Fibroblast of skin of right quadriceps (primary cell): ENCODE measurements at places on chromosomes 1 and 21.

DNA sequence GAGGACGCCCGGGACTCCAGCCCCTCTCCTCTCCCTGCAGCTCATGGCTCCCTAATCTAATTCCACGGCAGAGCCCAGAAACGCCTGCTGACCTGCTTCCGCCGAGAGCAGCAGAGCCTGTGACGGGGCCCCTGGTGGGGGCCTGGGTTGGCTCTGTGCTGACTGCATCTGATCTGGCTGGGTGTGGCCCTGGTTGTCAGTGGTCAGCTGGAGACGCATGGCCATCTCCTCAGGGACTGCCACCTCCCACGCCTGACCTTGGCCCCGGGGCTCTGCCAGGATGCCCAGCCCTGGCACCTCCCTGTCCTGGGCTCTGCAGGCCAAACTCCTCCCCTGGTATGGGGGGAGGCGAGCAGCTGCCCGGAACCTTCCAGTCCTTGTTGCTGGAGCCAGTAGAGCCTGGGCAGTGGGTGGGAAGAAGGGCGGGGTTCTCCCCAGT is 1.1 kb upstream of the PLCH2 start:
- no peak for DNase-seq

GRCh38 chr21:39885119-39885848 is 18.0 kb downstream of the PCP4 start:
- no peak for DNase-seq

- no peak for DNase-seq
Observed at GRCh38 chr21:42461881-42462877, 33.8 kb downstream of the RSPH1 start.

- peak; percentile 2 for DNase-seq
Observed at GRCh38 chr1:176783309-176783708, 320.3 kb downstream of the PAPPA2 start.

DNA sequence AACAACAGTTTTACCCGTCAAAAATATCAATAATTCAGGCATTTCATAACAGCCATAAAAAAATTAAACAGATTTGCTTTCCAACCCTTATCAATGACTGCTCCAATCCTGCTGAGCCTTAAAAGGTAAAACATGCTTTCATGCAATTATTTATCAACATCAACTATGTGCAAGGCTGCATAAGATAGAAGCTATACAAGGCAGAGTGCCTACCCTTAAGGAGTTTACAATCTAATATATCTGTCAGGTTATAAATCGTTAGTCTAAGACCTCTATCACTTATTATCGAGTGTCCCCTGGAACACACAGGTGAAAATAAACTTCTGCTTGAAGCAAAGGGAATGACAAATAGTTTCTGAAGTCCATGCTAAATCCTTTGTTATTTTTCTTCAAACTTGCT is 1.8 kb downstream of the ERRFI1 start:
- DNase-seq: no peak

DNA sequence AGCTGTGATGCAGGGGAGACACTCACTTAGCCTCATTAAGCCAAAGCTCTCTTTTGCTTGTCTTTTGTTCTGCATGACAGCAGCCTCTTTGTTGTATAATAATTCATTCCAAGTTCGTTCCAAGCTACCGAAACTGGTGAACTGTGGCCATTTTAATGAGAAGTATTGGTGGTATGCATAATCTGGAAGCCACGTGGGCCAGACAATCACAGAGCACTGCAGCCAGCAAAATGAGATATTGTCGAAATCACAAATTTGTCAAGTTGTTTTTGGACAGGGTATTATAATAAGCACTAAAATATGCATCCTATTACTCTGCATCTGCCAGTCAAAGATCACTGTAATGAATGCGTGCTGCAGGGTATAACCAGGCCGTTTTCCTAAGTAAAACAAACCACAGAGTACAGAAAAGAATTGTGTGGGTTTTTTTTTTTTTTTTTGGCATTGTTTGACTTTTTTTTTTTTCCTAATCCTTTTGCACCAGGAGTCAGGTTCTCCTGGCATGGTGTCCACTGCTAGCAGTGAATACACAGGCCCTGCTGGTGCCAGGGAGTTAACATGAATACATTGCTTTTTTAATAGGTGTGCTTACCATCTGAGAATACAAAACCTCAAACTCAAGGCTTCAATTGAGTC is 423.9 kb downstream of the PTBP2 start:
- DNase-seq: peak; percentile 84

DNA sequence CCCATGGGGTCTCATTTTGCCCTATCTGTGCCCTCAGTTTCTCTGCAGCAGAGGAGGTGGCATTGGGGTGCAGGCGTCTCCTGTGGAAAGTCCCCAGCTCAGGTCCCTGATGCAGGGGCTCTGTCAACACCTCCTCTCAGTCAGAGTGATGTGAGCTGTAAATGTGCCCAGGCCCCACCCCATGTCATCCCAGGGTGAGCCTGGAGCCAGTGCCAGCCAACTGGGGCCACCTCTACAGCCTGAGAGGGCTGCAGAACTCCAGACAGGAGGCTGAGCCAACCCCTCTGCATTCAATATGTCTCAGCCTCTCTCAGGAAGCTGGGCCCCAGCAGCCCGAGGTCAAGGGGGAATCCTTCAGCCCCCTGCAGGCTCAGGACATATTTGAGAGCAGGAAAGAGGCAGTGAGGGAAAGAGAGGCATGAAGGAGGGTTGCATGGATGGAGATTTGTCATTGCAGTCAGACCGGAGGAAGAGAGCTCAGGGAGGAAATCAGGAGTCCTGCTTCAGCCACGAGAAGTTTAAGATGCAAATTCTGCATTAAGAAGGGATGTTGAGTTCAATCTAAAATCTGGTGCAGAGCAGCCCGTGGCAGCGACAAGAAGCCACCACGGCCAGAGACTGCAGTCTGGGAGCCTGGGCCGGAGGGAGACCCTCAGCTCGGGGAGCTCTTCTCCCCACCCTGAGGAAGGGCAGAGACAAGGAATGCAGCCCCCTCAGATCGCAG is 288.2 kb upstream of the VAMP3 start:
- no peak for DNase-seq

GRCh38 chr1:89041119-89041641 is 18.5 kb upstream of the GBP3 start:
- peak; percentile 71 for DNase-seq
